ENCODE measurements at places on chromosomes 1 and 21.

DNA sequence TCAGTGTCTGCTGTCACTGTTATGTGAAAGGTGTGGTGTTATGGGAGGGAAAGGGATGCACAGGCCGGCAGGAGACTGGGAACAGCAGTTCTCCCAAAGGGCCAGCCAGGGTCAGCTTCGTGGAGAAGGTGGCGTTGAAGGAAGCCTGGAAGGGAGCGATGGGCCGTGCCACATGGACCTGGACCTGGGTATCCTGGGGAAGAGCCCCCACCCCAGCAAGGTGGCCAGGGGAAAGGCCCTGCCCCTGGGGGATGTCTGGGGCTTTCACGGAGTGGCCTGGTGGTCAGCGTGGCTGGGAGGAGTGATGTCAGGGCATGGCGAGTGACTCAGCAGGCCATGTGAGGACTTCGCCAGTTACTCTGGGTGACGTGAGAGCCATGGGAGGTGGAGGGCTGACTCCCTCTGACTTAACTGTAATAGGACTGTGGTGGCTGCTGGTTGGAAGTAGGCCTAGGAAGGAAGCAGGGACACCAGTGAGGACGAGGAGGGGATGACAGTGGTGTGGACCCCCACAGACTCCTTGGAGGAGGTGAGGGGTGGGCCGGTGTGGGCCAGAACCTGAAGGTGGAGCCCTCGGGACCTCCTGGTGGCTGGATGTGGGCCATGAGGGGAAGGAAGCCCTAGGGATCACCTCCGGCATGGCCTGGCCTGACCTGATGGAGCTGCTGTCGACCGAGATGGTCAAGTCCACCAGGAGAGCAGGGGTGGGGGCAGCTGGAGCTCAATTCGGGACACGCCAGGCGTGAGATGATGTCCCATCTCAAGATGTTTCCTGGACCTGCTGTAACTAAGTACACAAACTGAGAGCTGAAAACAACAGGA, 54.5 kb downstream of the BACE2 start:
- no peak for DNase-seq

DNA sequence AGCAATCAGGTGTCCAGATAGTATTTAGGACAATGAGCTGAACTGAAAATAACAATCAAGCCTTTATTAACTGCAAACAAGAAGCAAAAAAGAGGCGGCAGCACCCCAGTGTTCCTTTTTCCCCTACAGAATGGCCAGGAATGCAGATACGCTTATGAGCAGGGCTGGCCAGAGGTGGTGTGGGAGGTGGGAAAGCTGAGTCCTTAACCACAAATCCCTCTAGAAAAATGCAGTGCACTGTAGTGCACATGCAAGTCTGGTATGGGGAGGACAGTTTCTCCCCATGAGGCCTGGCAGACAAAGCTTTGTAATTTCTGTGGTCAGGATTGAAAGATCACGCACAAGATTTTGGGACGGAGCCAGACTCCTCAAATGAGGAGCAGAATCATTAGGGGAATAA, 10.7 kb upstream of the IFNAR1 start:
- no peak for DNase-seq

- no peak for DNase-seq
These were observed 12.5 kb upstream of the PIGC start for GRCh38 chr1:172456344-172456769.

GRCh38 chr1:8167936-8168335, 141.8 kb upstream of the ERRFI1 start:
- no peak for DNase-seq

DNA sequence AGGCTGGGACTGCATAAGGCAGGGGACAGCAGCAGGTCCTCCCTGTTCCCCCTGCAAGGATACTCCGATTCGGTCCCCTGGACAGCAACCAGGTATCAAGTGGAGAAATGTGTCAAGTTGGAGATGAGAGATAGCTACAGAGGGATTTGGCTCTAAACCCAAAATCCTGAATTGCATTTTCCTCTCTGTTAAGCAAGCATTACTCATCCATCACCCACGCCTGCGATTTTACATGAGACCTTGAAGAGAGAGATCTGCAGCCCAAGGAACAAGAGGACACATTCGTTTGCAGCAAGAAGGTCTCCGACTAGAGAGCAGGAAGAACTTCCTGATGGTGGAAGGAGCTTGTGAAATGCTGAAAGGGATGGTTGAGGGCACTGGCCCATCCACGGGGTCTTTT, 21.9 kb downstream of the SYT2 start:
- no peak for DNase-seq

DNA sequence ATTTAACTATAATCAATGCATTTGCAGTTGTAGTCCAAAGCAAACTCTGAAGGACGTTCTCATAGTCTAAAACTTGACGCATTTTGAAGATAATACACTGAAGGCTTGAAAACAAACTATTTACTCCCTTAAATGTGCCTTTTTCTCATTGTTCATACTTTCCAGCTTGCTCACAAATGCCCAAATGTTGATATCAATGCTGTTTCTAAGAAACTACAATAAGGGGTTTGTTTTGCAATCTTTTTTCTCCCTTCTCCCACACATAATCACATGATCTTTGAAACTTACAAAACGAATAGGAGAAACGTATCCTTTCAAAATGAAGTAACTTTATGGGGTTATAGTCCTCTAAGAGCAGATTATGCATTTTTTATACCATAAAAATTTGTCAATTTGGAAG, 508.7 kb downstream of the DPYD start:
- DNase-seq, result no peak

DNA sequence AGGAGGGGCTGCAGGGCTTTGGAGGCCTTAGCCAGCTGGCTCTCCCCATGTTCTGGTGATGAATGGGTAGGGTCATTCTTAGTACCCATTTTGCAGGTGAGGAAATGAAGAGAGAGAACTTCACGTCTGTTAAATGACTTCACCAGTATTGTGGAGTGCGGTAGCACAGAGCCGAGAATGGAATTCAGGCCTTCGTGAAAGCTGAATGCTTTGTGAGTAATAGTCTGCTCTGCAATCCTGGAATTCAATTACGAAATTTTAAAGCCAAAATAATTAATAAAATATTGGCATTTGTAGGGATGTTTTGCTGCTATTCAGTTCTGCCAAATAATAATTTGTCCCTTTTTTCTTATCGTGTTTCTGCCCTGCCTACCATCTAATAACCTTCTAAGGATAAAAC, 197.7 kb downstream of the GREM2 start:
- no peak for DNase-seq

DNA sequence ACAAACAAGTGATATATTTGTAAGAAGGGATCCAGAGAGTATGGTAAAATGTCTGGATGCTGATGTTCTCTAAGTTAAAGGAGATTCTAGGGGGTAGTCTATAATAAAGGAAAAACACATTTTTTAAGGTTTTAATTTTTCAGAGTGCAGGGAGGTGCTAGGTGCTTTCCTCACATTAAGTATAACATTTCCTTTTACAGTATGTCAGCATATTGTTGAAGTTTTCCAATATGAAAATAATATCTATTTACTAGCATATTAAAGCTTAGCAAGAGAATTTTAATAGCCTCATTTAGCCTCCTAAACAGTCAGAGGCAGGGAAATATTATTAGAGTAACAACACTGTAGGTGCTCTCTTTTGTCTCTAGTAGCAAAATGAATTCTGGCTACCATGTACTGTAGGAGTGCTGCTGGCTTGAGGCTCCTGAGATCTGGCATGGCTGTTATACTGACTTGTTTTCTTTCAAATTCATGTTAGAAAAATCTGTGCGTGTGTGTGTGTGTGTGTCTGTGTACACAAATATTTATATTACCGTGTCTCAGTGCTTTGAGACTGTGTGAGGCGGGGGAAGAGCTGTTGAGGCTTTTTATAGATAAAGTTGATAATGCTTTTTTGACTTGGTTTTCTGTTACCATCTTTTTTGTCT, 71.0 kb downstream of the POU2F1 start:
- no peak for DNase-seq

GRCh38 chr1:8925406-8925805, 20.3 kb upstream of the CA6 start:
- no peak for DNase-seq

DNA sequence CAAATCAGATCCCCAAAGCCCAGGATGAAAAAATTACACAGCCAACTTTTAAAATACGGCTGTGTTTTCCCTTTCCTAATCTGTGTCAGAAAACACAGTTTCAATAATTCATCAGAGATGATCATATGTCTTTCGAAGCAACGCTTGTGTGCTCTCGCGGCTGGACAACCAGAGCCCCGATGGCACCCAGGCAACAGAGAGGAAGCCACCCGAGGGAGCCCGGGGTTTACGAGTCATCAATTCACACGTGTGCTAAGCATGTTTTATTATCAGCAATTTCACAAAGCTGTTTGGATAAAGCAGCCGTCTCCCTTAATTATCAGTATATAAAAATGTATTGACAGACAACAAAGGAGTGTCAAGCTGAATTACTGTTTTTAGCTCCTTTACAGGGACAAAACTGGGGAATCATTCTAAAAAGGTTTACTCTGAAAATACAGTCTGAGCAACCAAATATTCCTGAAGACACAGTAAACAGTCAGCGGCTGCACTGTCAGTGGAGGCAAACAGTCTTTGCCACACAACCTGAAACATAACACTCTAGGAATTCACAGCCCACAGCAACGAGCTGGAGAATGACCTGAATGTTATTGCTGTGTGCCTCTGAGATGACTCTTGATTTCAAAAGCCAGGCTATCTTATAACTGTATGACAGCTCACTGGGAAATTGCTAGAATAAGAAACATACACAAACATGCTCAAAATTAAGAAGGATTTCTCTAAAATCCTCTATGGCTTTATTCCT, 201.0 kb downstream of the SIPA1L2 start:
- DNase-seq, result no peak

DNA sequence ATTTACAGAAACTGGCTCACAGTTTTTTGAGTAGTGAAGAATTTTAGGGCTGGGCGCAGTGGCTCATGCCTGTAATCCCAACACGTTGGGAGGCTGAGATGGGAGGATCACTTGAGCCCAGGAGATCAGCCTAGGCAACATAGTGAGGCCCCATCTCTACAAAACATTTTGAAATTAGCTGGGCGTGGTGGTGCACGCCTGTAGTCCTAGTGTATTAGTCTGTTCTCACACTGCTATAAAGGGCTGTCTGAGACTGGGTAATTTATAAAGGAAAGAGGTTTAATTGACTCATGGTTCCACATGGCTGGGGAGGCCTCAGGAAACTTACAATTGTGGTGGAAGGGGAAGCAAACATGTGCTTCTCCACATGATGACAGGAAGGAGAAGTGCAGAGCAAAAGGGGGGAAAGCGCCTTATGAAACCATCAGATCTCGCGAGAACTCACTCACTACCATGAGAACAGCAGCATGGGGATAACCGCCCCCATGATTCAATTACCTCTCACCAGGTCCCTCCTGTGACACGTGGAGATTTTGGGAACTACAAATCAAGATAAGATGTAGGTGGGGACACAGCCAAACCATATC, 24.4 kb upstream of the DYRK1A start:
- DNase-seq, result no peak

GRCh38 chr1:27583479-27583878, 20.5 kb downstream of the AHDC1 start:
- no peak for DNase-seq

DNA sequence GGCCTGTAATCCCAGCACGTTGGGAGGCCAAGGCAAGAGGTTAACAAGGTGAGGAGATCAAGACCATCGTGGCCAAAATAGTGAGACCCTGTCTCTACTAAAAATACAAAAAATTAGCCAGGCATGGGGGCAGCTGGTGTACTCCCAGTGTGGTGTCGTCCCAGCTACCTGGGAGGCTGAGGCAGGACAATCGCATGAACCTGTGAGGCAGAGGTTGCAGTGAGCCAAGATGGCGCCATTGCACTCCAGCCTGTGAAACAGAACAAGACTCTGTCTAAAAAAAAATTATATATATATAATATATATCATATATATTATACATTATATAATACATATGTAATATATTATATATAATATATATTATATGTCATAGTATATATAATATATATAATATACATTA, 249.2 kb upstream of the TPTE start:
- no peak for DNase-seq
